ENCODE measurements at places on chromosomes 2 and 18. TPM values are rescaled to one million over a fixed set of nuclear protein-coding genes. Genes with fewer than 3 reads are reported as not detected.

Gene GAL3ST2
- 61.9 TPM for total RNA-seq

Gene SATB2
- total RNA-seq: 316 TPM

DNA sequence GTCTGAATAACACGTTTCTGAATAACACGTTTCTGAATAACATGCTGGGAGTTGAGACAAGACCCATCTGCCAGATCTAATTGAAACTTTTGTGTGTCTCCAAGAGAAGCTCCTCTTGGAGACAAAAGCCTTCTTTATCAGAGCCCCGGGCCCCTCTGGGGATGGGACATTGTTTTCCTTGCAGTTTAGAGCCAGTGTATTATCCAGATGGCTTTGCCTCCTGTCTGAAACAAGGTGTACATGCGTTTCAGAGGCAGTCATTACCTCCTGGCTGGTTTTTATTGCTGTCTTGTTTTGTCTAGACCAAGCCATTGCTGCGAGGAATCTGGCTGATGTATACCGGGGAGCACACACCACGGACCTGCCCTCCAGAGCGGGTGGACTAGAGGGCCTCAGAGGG lies 7.8 kb downstream of the FOSL2 start:
- peaks cover 27% of the 10 kb centered on the region for H3K36me3 ChIP-seq
- H3K27me3 ChIP-seq: no peaks in the 10 kb centered on the region

GRCh38 chr2:27762951-27763906 lies 8.3 kb upstream of the MRPL33 start:
- no peaks in the 10 kb centered on the region for H3K36me3 ChIP-seq
- H3K4me1 ChIP-seq: no peaks in the 10 kb centered on the region
- H3K27ac ChIP-seq: no peak overlapping the region
- H3K27me3 ChIP-seq: no peaks in the 10 kb centered on the region

DNA sequence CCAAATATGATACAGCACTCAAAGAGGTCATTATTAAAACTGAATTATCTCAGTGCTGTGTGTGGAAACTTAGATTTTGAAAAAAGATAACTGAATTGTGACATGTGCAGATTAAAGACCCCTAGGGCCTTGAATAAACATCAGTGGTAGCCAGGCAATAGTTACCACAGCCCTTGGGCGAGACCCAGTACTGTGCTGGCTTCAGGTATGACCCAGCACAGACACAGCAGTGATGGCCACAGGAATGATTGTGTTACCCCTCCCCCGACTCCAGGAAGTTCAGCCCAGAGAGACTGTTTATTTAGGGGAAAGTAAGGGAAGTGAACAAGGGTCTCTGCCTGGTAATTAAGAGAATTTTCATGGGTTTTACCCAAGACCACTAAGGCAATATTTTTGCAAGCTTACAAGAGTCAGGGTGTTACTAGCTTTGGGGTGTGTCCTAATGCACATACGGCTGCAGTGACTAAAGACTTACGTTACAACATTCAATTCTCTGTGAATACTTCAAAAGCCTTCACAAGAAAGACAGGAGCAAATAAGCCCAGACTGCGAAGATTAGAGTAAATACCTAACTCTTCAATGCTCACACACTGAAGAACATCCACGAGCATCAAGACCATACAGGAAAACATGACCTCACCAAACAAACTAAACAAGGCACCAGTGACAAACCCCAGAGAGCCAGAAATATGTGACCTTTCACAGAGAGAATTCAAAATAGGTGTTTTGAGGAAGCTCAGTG lies 28.2 kb upstream of the ITGAV start:
- no peak overlapping the region for H3K4me3 ChIP-seq
- H3K36me3 ChIP-seq: no peaks in the 10 kb centered on the region
- H3K27ac ChIP-seq: no peak overlapping the region
- no peaks in the 10 kb centered on the region for H3K4me1 ChIP-seq
- no peaks in the 10 kb centered on the region for H3K27me3 ChIP-seq
- no peak for DNase-seq

DNA sequence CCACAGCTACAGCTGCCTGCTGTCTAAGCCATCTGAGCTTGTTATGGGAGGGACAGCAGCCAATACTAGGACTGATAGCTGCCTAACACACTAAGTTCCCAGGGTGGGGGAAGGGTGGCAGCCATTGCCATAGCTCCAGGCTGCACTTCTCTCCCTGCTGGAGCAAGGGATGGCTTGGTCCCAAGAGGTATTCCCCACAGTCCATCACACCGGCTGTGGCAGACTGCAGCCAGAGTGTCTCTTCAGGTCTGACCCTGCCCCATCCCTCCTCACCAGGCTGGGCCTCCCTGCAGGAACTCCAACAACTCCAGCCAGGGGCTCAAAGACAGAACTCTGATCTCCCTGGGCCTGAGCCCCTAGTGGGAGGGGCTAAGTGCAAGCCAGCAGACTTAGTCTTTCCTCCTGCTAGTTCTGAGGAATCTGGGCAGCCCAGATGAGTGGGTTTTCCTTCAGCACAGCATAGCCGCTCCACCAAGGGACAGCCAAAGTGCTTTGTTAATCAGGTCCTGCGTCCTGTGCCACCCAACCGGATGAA lies 632.1 kb downstream of the SOCS6 start:
- no peak overlapping the region for H3K4me3 ChIP-seq
- no peaks in the 10 kb centered on the region for H3K27me3 ChIP-seq
- no peaks in the 10 kb centered on the region for H3K4me1 ChIP-seq
- no peak overlapping the region for H3K27ac ChIP-seq

GRCh38 chr2:201411421-201411820 lies 39.8 kb downstream of the TRAK2 start:
- no peaks in the 10 kb centered on the region for H3K27me3 ChIP-seq
- H3K4me1 ChIP-seq: peaks cover 16% of the 10 kb centered on the region
- no peaks in the 10 kb centered on the region for H3K36me3 ChIP-seq
- no peak overlapping the region for H3K4me3 ChIP-seq
- no peak overlapping the region for H3K27ac ChIP-seq
- DNase-seq: no peak

DNA sequence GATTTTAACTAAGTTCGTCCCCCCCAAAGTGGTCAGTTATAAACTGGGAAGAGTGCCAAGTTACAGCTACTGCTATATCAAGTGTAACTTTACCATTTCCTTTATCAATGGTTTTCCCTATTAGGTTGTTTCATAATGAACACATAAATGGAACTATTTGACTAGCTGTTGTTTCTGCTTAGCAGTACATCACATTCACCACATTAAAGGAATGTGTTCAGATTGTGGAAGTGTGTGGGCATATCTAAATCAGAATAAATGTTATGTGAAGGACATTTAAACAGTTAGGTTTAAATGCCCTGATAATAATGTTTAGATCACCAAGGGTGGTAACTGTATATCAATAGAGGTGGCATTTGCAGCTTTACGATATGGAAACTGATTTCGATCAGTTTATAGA lies 45.1 kb downstream of the SLC9A4 start:
- no peak overlapping the region for H3K27ac ChIP-seq
- no peaks in the 10 kb centered on the region for H3K27me3 ChIP-seq
- H3K4me1 ChIP-seq: no peaks in the 10 kb centered on the region
- H3K4me3 ChIP-seq: no peak overlapping the region

DNA sequence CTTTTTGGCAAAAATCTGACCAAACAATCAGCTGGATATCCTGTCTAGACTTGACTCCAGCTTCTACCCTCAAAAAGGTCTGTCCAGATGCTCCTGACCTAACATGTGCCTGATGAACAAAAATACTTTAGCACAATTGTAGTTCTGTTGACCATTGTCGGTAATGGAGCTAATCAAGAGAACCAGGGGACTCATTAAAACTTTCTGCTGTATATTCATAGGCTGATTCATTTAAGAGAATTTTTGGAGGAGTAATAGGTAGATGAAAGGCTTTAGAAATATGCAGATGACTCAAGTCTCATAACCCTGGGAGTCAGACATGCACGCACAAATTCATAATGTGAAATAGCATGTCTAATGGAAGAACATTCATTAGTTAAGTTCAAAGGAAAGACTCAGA lies 514.2 kb downstream of the TXNL1 start:
- DNase-seq: no peak
- H3K27me3 ChIP-seq: no peaks in the 10 kb centered on the region
- H3K4me1 ChIP-seq: no peaks in the 10 kb centered on the region
- no peaks in the 10 kb centered on the region for H3K36me3 ChIP-seq
- H3K27ac ChIP-seq: no peak overlapping the region

DNA sequence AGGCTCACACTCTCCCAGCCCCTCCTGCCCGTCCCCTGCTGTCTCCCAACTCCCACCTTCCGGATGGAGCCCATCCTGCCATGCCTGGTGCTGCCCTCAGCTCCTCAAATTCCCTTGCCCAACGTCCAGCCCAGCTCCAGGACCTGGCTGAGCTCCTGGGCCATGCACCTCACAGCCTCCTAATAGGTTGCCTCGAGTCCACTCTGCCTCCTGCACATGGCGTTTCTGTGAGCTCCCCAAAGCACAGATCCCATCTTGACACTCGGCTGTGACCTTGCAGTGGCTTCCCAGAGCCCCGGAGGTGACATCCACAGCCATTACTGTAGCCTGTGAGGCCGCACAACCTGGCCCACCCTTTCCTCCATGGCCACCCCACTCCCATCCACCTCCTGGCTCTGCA lies 191.9 kb upstream of the SALL3 start:
- DNase-seq: no peak
- H3K4me1 ChIP-seq: no peaks in the 10 kb centered on the region
- no peak overlapping the region for H3K27ac ChIP-seq
- H3K27me3 ChIP-seq: no peaks in the 10 kb centered on the region
- H3K36me3 ChIP-seq: no peaks in the 10 kb centered on the region

DNA sequence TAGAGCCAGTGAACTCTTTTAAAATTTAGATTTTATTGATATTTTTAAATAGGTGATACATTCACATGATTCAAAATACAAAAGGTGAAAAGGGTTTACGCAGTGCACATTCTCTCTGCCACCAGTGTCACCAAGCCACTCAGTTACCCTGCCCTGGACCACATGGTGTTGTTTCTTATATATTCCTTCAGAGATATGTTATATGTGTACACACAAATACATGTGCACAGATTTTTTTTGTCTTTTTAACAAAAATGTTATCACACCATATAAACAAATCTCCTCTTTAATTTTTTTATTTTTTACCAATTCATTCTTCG lies 26.2 kb downstream of the SERPINB4 start:
- no peaks in the 10 kb centered on the region for H3K27me3 ChIP-seq
- DNase-seq: no peak
- no peaks in the 10 kb centered on the region for H3K36me3 ChIP-seq
- no peaks in the 10 kb centered on the region for H3K4me1 ChIP-seq
- no peak overlapping the region for H3K27ac ChIP-seq
- no peak overlapping the region for H3K4me3 ChIP-seq

GRCh38 chr2:97675430-97676113 lies 6.1 kb downstream of the C2orf92 start:
- H3K4me1 ChIP-seq: no peaks in the 10 kb centered on the region
- H3K27ac ChIP-seq: no peak overlapping the region
- H3K27me3 ChIP-seq: no peaks in the 10 kb centered on the region
- H3K4me3 ChIP-seq: no peak overlapping the region

DNA sequence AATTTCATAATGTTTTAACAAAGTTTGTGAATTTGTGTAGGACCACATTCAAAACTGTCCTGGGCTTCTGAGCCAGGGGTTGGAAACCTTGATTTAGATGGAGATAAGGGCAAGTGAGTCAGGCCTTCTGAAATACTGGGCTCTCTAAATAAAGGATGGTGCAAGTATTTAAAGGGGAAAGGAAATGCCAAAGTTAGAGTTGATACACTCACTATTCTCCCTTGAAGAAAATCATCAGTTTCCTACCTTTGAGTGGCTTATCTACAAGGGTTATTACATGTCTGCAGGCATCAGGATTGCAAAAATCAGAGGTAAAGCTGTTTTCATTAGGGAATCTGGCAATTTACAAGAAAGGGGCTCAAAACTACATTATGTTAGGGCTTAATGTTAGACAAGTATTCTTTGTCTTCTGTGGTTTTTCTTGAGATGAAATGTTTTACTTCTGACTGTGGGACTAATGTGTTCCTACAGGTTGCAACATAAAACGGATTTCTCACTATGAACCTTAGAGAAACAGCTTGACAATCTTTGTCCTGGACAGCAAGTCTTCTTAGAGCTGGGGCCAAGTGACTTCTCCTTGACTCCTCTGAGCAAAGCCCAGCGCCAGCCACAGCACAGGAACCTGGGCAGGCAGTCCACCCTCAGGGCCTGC lies 31.1 kb downstream of the RNU4ATAC start:
- H3K4me1 ChIP-seq: no peaks in the 10 kb centered on the region
- H3K27me3 ChIP-seq: no peaks in the 10 kb centered on the region
- no peak overlapping the region for H3K27ac ChIP-seq
- no peaks in the 10 kb centered on the region for H3K36me3 ChIP-seq
- no peak for DNase-seq

DNA sequence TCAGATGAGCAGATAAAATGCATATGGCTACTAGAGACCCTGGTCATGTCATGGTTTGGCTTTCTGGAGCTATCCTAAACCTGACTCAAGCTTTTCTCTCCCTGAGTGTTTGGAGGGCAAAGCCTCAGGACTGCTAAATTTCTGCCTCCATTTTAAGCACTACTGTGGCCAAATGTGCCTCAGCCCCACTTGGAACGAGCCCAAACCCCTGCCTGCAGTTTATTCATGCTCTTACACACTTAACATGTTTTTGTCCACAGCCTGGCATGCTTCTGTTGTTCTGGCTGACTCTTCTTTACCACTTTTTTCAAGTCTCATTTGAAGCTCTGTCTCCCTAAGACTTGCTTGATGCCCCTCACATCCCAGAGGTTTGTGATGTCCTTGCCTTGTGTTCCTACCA lies 24.7 kb downstream of the MGAT5 start:
- no peaks in the 10 kb centered on the region for H3K27me3 ChIP-seq
- H3K27ac ChIP-seq: no peak overlapping the region

DNA sequence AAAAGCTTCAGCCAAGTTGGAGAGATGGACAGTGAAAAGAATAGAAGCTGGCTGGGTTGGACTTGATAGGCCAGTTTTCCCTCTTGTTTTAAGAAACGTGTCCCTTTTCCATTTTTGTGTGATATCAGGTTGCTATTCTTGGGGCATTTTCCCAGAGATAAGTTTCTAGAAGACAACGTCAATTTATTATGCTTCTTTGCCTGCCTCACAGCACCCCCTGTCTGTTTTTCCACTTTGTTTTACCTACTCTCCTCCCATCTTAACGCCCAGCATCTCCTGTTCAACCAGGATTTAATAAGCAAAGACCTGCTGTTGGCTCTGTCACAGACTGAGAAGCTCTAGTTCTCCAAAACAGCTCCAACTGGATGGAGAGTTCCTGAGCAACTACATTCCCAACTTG lies 317.8 kb upstream of the ZNF521 start:
- H3K36me3 ChIP-seq: no peaks in the 10 kb centered on the region
- DNase-seq: no peak
- H3K4me1 ChIP-seq: no peaks in the 10 kb centered on the region
- H3K4me3 ChIP-seq: no peak overlapping the region
- H3K27ac ChIP-seq: no peak overlapping the region
- no peaks in the 10 kb centered on the region for H3K27me3 ChIP-seq

Data from transverse colon (tissue), 4 donors.